Osteoblast (primary cell): ENCODE measurements at places on chromosomes 4 and X. TPM values are rescaled to one million over a fixed set of nuclear protein-coding genes. Genes with fewer than 3 reads are reported as not detected.
A peak's percentile ranks its signal among the peaks of the same experiment; 100 is the strongest.

DNA sequence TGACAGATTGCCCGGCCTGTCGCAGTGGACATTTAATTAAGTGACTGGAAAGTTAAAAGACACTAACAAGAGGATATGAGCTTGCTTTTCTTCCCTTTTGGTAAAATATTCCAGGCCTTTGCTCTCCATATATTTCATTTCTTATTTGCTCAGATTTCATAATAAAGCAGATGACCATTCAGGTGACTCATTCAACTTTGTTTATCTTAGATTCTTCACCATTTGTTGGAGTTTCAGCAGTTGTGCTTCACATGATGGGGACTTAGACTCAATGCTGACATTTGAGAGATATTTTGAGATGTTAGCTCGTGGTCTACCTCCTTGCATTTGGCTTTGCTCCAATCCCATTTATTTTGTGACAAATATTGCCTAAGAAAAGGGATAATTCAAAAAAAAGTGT, 312.2 kb downstream of the ARHGAP24 start:
- no peaks in the 10 kb centered on the region for H3K27me3 ChIP-seq
- no peaks in the 10 kb centered on the region for H3K36me3 ChIP-seq
- no peak overlapping the region for H3K4me3 ChIP-seq
- H3K27ac ChIP-seq = peak overlapping the region; percentile 87
- H3K4me1 ChIP-seq = peaks cover 85% of the 10 kb centered on the region
- DNase-seq = no peak

DNA sequence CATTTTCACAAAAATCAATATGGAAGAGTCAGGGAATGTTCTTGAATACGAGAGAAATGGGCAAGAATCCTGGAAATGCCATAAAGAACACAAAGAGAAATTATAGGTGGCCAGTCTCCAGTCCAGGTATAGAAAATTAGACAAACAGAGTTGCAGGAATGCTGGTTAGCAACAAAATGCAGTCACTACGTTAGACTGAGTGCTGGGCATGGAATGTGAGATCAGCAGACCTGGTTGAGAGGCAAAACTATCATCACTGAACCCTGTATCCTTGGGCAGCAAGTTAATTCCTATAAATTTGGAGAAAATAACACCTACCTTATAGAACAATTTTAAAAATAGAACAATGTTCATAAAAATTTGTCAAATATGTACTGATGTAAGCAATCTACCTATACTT, 417.4 kb downstream of the INPP4B start:
- no peaks in the 10 kb centered on the region for H3K36me3 ChIP-seq
- H3K4me1 ChIP-seq = no peaks in the 10 kb centered on the region
- H3K4me3 ChIP-seq = no peak overlapping the region

- no peak overlapping the region for H3K4me3 ChIP-seq
- H3K27ac ChIP-seq = no peak overlapping the region
- H3K36me3 ChIP-seq = no peaks in the 10 kb centered on the region
- H3K4me1 ChIP-seq = no peaks in the 10 kb centered on the region
Measured at GRCh38 chrX:125954236-125954635, 211.9 kb downstream of the DCAF12L2 start.

DNA sequence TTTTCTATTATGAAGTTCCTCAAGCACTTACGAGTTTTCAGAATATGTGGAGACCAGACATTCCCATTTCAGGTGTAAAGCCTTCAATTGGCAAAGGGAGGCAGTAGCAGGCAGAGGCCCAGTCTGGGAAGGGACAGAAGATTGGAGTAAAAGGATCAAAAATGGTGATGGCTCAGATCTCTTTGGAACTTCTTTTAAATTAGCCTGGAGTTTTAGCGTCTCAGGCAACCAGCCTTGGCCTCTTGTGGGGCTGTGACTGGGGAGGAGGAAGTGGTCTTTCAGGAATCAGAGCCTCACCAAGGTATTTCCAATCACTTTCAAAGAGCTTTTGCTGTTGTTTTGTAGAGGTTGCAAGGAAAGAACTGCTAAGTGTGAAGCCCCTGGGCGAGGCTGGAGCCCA, 239.1 kb downstream of the FRAS1 start:
- no peaks in the 10 kb centered on the region for H3K36me3 ChIP-seq
- no peak for DNase-seq
- no peak overlapping the region for H3K27ac ChIP-seq
- peaks cover 46% of the 10 kb centered on the region for H3K4me1 ChIP-seq
- no peak overlapping the region for H3K4me3 ChIP-seq

DNA sequence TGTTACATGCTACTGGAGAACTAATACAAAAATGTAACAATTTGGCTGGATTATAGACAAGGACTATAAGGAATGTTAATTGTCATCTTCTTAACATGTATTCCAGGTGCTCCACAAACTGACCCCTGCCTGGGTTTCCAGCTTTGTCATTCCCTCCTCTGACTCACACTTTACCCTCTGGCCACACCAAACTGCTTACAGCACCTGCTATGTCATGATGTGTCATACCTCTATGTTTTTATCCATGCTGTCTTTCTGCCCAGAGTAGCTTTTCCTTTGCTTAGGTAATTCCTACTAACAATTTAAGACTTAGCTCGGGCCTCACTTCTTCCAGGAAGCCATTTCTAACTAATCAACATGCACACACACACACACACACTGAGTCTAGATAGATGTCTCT, 14.0 kb upstream of the SHROOM4 start:
- no peaks in the 10 kb centered on the region for H3K36me3 ChIP-seq
- H3K4me1 ChIP-seq = no peaks in the 10 kb centered on the region
- H3K4me3 ChIP-seq = no peak overlapping the region
- H3K27me3 ChIP-seq = peaks cover 12% of the 10 kb centered on the region
- no peak overlapping the region for H3K27ac ChIP-seq

DNA sequence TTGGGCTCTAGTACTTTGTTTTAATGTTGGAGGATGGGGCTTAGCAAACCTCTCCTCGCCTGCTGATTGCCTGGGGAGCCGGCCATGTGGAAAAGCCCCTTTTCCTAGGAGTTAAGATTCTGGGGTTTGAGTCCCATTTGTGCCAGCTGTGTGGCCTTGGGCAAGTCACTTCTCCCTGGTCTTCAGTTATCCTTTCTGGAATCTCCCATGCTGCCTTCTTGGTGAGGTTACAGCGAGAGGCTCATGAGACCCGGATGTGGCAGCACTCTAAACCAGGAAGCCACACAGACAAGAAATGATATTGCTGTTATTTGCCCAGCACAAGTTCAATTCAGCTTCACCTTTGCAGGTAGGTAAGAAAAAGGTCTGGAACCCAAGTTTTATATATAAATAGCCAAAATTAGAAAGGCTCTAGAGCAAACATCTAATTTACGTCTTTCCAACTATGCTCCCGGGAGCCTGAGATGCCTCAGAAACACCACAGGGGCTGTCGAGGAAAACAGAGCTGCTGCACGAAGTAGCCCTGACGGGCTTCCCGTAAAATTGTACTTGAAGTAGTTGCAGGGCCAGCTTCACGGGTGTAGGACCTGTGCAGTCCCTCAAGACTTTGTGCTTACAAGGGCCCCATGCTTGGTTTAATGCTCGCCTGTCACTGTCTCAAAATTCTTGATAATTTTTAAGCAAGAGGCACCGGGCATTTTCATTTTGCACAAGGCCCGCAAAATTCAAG, 8.3 kb upstream of the SASH3 start:
- DNase-seq = no peak
- no peaks in the 10 kb centered on the region for H3K36me3 ChIP-seq
- H3K4me1 ChIP-seq = no peaks in the 10 kb centered on the region
- H3K27me3 ChIP-seq = no peaks in the 10 kb centered on the region

- DNase-seq = no peak
- no peaks in the 10 kb centered on the region for H3K4me1 ChIP-seq
- no peaks in the 10 kb centered on the region for H3K36me3 ChIP-seq
- no peak overlapping the region for H3K4me3 ChIP-seq
- no peak overlapping the region for H3K27ac ChIP-seq
- no peaks in the 10 kb centered on the region for H3K27me3 ChIP-seq
Measured at GRCh38 chr4:100657187-100657586, 139.4 kb upstream of the EMCN start.

DNA sequence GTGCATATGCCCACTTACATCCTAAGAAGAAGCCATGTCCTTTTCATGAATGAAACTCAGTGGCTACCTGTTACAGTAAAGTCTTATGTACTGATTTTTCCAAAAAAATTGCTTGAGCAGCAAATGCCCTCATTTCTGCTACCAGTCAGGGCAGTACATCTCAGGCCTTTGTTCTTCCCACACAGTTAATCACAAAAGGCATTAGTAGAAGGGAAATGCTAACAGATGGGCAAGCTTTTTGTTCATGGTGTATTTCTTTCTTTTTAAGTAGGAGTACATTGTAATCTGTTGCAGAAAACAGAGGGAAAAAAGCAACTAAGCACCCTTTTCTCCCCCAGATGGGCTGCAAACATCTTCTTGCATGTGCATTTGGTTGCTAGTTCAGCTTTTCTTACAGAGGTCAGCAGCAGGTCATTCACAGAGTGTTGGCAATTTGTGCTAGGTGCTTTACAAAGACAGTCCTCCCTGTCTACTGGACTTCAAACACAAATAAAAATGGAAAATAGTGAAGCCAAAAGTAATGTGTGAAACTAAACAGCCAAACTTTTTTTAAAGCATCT, 373.4 kb downstream of the PRDM5 start:
- no peak for DNase-seq
- no peaks in the 10 kb centered on the region for H3K36me3 ChIP-seq
- no peaks in the 10 kb centered on the region for H3K27me3 ChIP-seq
- H3K27ac ChIP-seq = no peak overlapping the region
- no peaks in the 10 kb centered on the region for H3K4me1 ChIP-seq

DNA sequence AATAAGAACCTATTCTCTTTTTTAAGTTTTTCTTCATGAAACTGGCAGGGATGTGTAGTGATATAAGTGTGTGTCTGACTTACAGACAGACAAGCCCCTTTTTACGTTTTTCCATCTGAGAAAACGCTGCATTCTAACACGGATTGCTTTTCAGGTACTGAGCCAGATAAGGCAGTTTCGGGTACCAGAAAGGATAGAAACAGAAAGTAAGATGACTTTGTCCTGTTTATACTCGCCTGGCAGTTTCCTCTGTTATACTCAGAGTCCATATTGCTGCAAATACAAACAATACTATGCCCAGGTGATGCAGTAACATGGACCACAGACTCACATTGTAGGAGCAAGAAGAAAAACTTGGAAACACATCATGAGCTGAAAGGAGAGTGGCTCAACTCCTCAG, 2320.6 kb upstream of the AGA start:
- no peaks in the 10 kb centered on the region for H3K4me1 ChIP-seq
- no peak overlapping the region for H3K27ac ChIP-seq
- H3K36me3 ChIP-seq = no peaks in the 10 kb centered on the region
- no peak for DNase-seq
- no peaks in the 10 kb centered on the region for H3K27me3 ChIP-seq
- H3K4me3 ChIP-seq = no peak overlapping the region

GRCh38 chr4:47415719-47416118, 47.8 kb downstream of the COMMD8 start:
- H3K27ac ChIP-seq = no peak overlapping the region
- no peaks in the 10 kb centered on the region for H3K36me3 ChIP-seq
- H3K4me3 ChIP-seq = no peak overlapping the region
- DNase-seq = no peak

GRCh38 chrX:134580907-134581306, 77.4 kb downstream of the PLAC1 start:
- H3K4me3 ChIP-seq = no peak overlapping the region
- H3K36me3 ChIP-seq = no peaks in the 10 kb centered on the region
- H3K27ac ChIP-seq = no peak overlapping the region
- H3K4me1 ChIP-seq = no peaks in the 10 kb centered on the region
- H3K27me3 ChIP-seq = peaks cover 3% of the 10 kb centered on the region
- DNase-seq = no peak

- peak overlapping the region; percentile 82 for H3K27ac ChIP-seq
- peaks cover 54% of the 10 kb centered on the region for H3K4me1 ChIP-seq
Measured at GRCh38 chrX:100649550-100650356, 5.8 kb downstream of the SRPX2 start.

DNA sequence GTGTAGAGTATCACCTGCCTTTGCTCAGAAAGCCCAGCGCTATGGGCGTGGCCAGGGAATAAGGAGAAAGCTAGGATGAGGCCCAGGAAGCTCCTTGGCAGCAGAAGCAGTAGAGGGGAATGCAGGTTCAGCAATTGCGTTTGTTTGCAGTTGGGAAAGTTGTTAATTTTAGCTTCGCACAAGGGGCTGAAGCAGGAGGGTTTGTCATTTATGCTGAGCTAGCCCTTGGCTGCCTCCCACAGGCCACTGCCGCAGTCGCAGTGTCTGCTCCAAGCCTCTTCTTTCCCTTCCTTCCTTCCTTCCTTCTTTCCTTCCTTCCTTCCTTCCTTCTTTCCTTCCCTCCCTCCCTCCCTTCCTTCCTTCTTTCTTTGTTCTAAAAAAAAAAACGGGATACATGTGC, 21.5 kb downstream of the FRMPD3 start:
- H3K4me3 ChIP-seq = no peak overlapping the region
- peaks cover 30% of the 10 kb centered on the region for H3K27me3 ChIP-seq
- no peaks in the 10 kb centered on the region for H3K36me3 ChIP-seq
- no peaks in the 10 kb centered on the region for H3K4me1 ChIP-seq
- no peak for DNase-seq

- no peaks in the 10 kb centered on the region for H3K4me1 ChIP-seq
- H3K4me3 ChIP-seq = no peak overlapping the region
- H3K36me3 ChIP-seq = no peaks in the 10 kb centered on the region
- no peak for DNase-seq
Measured at GRCh38 chrX:116272322-116272721, 101.8 kb downstream of the AGTR2 start.

- H3K27ac ChIP-seq = peak overlapping the region; percentile 88
- peak; percentile 57 for DNase-seq
- no peaks in the 10 kb centered on the region for H3K27me3 ChIP-seq
- peaks cover 53% of the 10 kb centered on the region for H3K4me1 ChIP-seq
- H3K36me3 ChIP-seq = no peaks in the 10 kb centered on the region
Measured at GRCh38 chrX:151984328-151984727, 9.9 kb upstream of the GABRE start.

- no peak overlapping the region for H3K4me3 ChIP-seq
- no peaks in the 10 kb centered on the region for H3K27me3 ChIP-seq
- no peak for DNase-seq
- no peaks in the 10 kb centered on the region for H3K4me1 ChIP-seq
- no peak overlapping the region for H3K27ac ChIP-seq
Measured at GRCh38 chr4:68654946-68655721, 15.3 kb downstream of the UGT2B15 start.

- H3K4me3 ChIP-seq = no peak overlapping the region
- H3K4me1 ChIP-seq = no peaks in the 10 kb centered on the region
- H3K27me3 ChIP-seq = no peaks in the 10 kb centered on the region
- H3K27ac ChIP-seq = no peak overlapping the region
- no peaks in the 10 kb centered on the region for H3K36me3 ChIP-seq
Measured at GRCh38 chr4:155512817-155513216, 136.1 kb upstream of the MAP9 start.

DNA sequence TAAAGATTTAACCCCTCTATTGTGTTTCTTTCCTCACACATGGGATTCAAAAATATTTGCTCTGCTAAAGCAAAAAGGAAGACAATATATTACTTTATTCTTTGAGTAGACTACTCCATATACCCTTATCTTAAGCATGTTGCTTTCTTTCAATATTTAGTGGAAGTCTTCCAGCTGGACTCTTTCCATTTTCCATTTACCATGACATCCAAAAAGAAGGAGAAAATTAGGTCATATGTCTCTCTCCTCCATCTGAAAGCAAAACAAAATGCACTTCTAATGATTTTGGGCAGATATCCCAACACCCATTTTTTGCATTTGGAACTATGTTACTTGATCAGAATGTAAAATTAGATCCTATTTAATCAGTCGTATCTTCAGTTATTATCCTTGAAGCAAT, 1336.5 kb downstream of the PCDH19 start:
- H3K4me1 ChIP-seq = no peaks in the 10 kb centered on the region
- H3K27me3 ChIP-seq = no peaks in the 10 kb centered on the region
- no peak overlapping the region for H3K4me3 ChIP-seq
- no peak for DNase-seq

Gene TRO
- 22.4 and 25.6 TPM in 2 replicates for total RNA-seq

Gene EREG
- total RNA-seq = 0.29 and 1.1 TPM in 2 replicates

Gene SPOCK3
- not detected in 2 replicates for total RNA-seq

Gene TMPRSS11A
- not detected in 2 replicates for total RNA-seq

Gene CLNK
- not detected in 2 replicates for total RNA-seq

Gene TLR1
- total RNA-seq = 2.4 and 3.3 TPM in 2 replicates
